ENCODE measurements at places on chromosomes 5 and 9. TPM values are rescaled to one million over a fixed set of nuclear protein-coding genes. Genes with fewer than 3 reads are reported as not detected.

GRCh38 chr5:132372127-132372526 is 2.6 kb downstream of the SLC22A5 start:
- no peak for DNase-seq

DNA sequence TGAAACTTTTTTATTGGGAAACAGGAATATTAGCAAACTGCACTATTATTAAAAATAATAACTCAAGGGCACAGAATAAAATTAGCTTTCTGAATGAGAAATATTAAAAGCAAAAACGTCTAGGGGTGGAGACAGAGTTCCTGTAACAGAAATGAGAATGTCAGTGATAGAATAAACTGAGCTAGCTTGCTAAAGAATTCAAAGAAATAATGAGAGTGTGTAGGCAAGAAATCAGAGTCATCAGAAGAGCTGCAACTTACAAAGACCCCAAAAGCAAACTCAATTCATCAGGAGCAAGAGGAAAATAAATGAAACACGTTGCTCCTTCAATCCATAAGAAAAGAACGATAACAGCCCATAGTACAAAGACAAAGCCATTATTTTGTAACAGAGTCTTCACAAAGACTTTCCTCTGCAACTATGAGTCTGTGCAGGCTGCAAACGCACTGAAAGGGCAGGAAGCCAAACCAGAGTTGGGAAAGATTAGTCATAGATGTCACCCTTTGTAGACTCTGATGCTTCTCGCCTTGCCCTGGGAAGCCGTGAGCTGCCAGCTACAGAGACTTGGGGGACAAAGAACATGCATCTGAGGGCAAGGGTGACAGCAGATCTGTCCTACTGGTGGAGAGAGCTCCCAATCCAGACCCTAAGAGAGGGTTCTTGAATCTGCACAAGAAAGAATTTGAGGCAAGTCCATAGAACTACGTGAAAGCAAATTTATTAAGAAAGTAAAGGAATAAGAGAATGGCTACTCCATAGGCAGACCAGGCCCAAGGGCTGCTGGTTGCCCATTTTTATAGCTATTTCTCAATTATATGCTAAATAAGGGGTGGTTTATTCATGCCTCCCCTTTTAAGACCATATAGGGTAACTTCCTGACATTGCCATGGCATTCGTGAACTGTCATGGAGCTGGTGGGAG is 40.8 kb downstream of the SHC3 start:
- no peak for DNase-seq

- DNase-seq: peak; percentile 77
Measured at GRCh38 chr9:20684875-20685696, 1.0 kb downstream of the FOCAD start.

GRCh38 chr5:59525957-59526356 is 367.6 kb downstream of the PDE4D start:
- DNase-seq: no peak

DNA sequence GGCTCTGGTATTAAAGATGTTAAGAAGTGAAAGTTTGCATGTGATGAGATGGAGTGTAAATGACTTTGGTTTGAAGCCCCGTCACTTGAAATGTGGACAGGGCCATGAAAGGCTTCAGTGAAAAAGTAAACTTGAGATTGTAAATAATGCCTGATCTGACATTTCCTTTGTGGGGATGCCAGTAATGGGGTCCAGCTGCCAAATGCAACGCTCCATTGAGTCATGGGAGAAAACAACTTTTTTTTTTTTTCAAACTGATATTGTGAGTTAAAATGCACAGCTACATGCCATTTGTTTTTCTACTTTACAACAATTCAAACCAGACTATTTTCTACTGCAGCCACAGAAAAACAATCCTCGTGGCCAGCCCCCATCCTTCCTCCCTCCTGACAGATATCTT is 327.0 kb upstream of the TNC start:
- DNase-seq: no peak

DNA sequence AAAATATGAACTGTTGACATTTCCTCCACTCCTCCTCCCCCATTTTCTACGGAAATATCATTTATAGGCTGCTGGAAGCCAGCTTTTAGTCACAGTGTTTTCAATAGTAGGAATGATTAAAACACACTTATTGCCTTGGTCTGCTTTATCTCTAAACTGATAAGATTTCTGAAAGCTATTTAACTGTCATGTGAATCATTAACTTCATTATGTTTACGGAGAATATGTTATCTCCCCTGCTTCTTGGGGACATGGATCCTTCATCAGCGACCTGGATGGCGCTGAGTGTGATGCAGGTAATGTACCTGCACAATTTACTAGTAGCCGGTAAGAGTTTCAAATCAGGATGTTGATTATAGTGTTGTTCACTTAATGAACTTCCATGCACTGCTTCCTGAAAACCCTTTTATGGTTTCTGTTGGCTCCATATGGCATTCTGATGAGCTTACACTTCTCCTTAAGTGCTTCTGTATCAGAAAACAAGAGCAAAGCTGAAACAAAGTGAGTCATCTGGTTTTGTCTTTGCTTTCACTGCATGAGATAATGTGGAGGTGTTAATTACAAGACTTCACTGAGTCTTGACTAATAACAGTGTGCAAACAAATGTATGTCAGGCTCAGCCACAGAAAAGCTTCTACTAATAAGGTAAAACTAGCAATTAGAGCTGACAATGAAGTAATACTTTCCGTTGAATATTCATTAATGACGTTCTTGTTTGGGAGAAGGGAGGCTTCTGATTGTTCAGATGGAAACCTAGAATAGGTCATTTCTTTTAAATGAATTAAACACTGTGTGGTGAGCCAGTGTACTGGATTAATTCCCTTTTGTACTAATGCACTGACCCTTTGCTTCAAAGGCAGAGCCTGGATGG is 162.4 kb upstream of the ZNF608 start:
- no peak for DNase-seq

DNA sequence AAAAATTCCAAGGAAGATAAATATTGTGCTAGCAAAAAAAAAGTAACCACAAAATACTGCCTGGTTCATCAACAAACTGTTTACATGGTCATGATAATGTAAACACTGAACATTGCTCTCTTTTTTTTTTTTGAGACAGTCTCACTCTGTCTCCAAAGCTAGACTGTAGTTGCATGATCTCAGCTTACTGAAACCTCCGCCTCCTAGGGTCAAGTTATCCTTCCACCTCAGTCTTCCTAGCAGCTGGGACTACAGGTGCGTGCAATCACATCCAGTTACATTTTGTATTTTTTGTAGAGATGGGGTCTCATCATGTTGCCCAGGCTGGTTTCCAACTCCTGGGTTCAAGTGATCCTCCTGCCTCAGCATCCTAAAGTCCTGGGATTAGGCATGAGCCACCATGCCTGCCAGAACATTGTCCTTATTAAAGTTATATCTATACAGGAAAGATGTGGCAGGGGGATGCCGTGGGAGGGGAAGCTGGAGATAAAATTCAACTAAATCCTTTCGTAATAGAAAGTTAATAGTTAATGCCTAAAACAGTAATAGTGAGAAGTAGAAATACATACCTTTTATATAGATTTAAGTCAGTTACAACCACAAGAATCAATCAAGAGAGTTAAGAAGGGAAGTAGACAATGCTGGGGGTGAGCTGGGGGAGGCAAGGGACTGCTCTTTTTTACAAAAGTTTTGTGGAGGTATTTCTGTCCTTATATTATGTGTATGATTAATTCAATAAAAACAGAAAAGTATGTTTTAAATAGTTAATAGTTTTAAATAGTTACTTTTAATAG is 52.3 kb downstream of the RGMB start:
- DNase-seq: no peak

GRCh38 chr5:10124287-10124686 is 125.4 kb downstream of the ATPSCKMT start:
- DNase-seq: no peak

GRCh38 chr9:101791533-101791932 is 53.1 kb upstream of the GRIN3A start:
- DNase-seq: no peak

DNA sequence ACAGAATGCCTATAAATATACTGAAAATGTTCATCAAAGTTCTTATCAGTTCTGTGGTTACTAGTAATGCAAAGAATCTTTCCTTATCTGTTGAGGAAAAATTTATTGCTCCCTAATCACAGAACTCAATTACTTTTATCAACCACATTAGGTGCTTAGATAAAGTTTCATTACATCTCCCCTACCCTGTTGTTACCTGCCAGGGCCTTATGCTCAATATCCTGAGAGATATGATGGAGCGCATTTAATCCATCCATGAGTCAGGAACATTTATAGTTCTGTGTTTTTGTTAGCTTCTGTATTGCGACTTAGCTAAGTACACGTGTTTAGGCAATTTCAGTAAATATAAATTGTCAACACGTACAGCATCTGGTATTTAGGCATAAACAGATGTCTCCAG is 164.3 kb upstream of the ST8SIA4 start:
- no peak for DNase-seq

DNA sequence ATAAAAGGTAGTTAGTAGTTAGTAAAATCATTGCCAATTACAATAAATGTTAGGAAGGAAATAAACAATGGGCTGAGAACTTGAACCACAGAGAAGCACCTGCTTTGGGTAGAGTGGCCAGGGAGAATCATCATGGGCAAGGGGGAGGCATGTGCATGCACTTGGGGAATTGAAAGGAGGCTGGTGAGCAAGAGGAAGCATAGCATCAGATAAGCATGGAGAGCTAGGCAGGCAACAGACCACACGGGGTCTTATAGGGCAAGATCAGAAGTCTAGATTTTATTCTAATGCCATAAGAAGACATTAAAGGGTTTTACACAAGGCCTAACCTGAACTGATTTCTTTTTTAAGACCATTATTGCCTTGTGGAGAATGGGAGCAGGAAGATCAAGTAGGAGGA is 93.4 kb downstream of the PIP5K1B start:
- no peak for DNase-seq

GRCh38 chr5:83378624-83379289 is 92.8 kb upstream of the VCAN start:
- DNase-seq: no peak

- DNase-seq: no peak
Measured at GRCh38 chr9:12463641-12464040, 229.5 kb upstream of the TYRP1 start.

DNA sequence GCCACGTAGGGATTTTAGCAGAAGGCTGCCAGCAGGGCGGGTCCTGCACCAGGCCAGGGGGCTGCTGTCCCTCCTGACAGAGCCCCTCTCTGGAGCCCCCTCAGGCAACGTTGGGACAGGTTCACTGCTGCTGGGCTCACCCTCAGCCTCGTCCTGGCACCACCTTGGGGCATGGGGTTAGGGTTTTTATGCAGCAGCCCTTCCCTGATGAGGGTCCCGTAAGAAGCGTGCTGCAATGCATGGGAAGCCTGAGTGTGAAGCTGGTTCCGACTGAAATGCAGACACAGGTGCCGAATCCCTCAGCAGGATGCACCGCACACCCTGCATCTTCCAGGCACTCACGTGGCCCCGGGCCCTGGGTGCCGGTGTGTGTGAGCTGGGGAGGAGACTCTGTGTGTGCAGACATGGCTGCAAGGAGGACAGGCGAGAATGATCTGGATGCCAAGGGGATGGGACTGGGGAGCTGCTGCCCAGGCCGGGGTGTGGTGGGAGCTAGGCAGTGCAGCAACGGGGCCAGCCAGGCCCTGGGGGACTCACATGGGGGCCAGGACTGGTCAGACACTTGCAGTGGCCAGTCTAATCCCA is 27.1 kb downstream of the ZDHHC11B start:
- no peak for DNase-seq

DNA sequence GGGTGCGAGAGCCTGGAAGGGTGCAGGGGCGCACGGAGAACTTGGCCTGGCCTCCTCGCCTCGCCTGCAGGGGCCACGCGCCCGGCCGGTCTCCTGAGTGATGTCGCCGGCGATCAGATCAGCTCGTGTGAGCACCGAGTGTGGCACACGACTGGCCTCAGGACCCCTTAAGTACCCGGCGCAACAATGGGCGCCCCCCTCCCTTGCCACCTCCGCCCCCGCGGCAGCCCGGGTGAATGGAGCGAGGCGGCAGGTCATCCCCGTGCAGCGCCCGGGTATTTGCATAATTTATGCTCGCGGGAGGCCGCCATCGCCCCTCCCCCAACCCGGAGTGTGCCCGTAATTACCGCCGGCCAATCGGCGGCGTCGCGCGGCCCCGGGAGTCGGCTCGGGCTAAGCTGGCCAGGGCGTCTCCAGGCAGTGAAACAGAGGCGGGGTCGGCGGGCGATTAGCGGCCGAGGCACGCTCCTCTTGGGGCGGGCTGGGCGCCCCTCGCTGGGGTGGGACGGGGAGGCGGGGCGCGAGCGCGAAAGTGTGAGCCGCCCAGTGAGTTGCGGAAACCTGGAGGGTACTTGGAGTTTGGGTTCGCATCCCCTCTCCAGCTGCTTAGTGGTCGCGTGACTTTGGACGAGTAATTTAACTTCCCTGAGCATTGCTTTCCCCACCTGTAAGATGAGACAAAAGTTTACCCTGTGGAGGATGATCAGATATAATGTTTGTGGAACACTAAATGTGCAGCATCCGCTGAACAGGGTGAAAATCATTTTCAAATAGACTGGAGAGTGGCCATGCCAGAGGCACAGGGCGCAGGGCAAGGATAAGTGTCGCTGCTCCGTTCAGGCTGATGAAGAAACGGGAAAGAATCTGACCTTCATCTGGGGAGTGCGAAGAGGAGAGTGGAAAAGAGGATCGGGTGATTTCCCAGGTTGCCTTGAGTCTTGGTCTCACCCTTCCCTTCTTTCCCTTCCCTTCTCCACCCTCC is at the start of gene NEUROG1:
NEUROG1 (minus strand) TSS at position 145 of the 982 bp plus-strand sequence. CDS start 274 bp downstream, outside the sequence.
- DNase-seq: no peak

- no peak for DNase-seq
Measured at GRCh38 chr9:135135171-135135928, 47.9 kb downstream of the OLFM1 start.

DNA sequence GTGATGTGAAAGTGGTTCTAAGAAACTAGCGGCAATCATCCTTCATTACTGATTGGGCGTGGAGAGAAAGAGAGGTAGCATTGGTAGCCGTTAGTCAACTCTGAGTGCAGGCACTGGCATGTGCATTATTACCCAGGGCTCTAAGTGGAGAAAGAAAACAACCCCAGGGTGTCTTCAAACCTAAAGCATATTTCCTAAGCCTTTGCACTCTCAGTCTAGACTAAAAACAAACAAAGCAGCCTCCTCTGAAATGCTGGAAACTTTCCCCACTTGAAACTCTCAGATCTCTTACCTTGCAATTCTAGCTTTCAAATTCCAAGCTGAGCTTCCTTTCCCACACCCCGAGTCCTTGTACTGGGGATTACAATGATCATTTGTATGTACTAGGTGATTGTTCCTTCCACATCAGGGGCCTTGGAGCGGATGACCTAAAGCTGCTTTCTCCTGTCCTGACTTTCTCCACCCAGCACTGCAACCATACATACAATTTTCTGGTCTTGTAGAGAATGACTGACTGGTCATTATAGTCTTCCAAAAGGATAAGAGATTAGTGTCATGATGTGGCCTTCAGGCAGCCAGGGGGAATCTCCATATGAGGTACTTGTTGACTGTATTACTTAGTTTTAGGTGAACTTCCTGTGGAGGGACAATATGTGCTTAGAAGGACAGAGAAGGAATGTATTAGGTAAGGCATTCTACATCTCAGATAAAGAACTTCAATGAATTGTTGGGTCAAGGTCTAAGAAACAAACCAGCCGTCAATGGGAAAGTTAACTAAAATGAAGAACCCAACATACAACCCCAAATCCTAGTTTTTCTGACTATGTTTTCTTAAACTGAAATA is 98.3 kb upstream of the CDKN2B start:
- no peak for DNase-seq

GRCh38 chr5:60972231-60972630 is 27.2 kb downstream of the NDUFAF2 start:
- no peak for DNase-seq

- no peak for DNase-seq
Measured at GRCh38 chr9:113398796-113399195, 2.3 kb downstream of the ALAD start.

TAF7 gene
- total RNA-seq: 51.0 TPM

SLC9A3 gene
- 3.1 TPM for total RNA-seq

RMRP gene
- 2,917 TPM for total RNA-seq

KIAA1958 gene
- total RNA-seq: 2.6 TPM

CDH18 gene
- total RNA-seq: 0.41 TPM
